ENCODE measurements at places on chromosomes 6 and 20.

GRCh38 chr20:21302664-21303060, 469 bp upstream of the XRN2 start:
- no peak for DNase-seq

GRCh38 chr20:39588148-39588757, 626.1 kb downstream of the DHX35 start:
- DNase-seq, result no peak

DNA sequence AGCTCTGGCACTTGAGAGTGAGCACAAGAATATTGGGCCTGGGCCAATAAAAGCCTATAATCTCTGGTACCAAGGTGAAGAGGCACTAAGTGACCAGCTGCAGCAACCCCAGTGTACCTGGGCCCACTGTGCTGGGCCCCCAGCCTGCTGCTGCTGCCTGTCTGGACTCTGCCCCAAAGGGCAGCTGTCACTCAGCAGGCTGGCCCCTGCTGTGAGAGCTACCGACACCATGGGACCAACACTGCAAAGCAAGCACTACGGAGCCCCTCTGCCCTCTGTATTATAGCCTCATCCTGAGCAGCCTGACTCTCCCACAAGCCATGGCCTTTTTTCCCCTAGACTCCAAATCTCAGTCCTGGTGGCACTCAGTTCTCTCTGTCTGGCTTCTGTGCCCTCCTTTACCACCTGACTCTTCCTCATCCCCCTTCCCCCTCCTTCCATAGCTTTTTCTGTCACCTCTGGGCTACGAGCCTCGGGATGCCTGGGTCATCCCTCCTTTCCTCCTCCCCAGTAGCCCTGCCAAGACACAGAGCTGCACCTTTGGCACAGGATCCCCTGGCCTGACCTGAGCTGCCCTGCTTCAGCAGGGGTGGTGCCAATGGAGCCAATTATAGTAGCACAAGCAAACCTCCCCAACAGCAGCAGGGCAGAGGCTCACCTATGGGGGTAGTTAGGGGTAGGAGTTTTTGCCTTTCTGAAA, 14.2 kb downstream of the RRP36 start:
- no peak for DNase-seq

DNA sequence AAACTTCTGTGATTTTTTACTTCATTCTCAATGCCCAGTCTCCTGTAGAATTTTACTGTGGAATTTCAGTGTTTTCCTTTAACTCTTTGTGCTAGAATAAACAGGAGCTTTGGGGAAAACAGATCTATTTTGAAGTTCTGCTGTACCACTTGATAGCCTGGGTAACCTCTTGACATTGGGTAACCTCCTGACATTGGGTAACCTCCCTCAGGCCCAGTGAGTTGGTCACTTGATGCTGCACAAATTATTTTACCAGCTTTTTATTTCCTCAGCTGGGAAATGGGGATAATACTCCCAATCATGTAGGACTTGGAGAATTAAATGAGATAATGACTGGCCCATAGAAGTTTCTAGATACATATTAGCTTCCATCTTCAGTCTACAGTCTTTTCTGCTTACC, 137.3 kb upstream of the TOP1 start:
- no peak for DNase-seq

DNA sequence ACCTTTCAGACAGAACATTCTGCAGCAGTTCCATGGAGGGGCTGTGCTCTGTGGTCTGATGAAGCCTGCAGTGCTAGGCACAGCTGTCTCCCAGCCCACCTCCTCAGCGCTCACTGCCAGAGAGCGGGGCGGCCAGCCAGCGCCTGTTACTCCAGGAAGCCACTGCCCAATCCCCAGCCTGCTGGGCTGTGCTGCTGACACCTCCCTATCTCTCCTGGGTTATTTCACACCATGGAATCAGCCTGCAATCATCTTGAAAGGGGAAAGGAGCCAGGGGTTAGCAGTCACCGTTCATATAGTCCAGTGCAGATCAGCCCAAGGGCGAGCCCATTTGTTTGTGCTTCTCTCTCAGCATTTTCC, 46.3 kb upstream of the NHSL1 start:
- DNase-seq, result no peak

DNA sequence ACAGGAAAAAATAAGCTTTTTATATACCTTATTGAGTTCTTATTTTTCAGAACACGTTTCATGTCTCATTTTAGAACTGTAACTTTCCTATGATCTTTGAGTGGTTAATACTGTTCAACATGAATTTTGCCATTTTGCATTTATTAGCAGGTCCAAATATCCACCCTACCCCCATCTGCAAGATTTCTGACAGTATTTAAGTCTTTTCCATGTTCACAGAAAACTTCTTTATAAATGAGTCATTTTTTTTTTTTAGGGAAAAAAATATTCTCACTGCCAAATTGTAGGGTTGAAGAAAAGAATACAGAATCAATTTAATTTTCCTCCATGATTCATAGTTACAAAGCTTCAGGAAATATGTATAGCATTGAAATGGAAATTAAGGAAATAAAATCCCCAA, 101.8 kb downstream of the COL21A1 start:
- DNase-seq, result no peak

GRCh38 chr20:32526541-32526940, 58.6 kb downstream of the NOL4L start:
- DNase-seq, result no peak

DNA sequence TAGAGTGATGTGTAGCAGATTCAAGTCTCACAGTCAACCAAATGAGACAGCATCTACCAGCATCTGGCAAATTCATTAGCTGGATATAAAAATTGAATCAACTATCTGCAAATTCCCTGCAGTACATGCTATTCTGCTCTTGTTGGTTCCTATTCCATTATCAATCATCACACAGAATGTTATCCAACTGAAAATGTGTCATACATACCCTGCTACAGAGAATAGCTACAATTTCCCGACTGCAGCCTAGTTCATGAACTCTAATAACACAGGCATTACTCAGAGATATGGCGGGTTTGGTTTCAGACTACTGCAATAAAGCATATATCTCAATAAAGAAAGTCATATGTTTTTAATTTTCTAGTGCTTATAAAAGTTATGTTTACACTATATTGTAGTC, 78.4 kb downstream of the AHI1 start:
- DNase-seq, result no peak

DNA sequence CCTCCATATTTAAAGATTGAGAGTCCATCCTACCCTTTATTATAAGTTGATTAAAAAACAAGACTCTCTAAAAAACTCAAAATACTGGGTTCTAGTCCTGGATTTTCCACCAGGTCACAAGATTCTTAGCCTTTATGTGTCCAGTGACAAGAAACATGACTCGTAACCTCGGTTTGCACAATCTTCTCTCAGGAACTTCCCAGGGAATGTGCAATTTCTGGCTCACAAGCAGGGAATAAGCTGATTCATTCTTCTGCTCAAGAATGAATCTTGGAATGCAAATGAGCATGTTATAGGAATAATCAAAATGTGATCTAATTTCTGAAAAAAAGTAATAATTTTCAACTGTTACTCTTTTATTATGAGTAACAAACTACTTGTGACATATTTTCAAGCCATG, 45.1 kb downstream of the OGFRL1 start:
- DNase-seq, result no peak

DNA sequence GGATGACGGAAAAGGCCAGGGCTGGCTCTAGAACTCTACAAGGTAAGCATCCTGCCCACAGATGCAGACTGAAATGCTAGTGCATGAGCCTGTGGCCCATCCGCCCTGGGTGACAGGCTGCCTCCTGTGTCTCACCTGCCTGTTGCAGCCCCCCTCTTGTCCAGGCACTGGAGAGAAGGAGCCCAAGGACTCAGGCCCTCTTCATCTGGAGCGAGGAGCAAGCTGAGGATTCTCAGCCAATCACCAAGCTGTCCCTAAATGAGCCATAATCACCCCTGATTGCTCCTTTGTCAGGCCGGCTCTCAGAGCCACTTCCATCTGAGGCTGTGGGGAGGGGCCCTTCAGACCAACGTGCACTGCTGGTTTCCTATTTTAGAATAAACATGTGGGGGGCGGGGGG, 10.0 kb upstream of the SLC32A1 start:
- no peak for DNase-seq

DNA sequence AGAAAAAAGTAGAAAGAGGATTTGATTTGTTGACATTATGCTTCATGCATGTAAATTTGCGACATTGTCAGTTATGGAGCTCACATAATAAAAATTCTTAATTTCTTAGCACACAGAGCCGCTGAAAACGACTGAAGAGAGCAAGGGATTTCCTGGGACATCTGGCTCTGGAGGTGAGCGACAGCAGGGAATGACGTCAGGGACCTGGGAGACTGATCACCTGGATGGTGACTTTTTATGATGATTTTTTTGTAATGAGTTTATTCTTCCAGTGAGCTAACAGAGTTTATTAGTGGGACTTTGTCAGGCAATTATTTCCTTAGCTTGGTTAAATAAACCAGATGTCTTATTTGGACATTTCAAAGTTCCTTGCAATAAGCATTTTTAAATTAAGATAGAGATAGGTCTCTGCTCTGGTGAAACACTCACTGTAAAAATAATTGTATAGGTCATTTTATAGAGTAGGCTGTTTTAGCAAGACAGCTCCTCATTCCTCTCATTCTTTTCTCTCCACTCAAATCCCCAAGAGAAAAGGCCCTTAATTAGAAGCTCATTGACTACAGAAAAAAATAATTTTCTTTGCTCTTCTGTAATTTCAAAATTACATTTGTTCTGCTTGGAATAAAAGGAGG, 19.4 kb downstream of the TMEM200A start:
- DNase-seq, result no peak

DNA sequence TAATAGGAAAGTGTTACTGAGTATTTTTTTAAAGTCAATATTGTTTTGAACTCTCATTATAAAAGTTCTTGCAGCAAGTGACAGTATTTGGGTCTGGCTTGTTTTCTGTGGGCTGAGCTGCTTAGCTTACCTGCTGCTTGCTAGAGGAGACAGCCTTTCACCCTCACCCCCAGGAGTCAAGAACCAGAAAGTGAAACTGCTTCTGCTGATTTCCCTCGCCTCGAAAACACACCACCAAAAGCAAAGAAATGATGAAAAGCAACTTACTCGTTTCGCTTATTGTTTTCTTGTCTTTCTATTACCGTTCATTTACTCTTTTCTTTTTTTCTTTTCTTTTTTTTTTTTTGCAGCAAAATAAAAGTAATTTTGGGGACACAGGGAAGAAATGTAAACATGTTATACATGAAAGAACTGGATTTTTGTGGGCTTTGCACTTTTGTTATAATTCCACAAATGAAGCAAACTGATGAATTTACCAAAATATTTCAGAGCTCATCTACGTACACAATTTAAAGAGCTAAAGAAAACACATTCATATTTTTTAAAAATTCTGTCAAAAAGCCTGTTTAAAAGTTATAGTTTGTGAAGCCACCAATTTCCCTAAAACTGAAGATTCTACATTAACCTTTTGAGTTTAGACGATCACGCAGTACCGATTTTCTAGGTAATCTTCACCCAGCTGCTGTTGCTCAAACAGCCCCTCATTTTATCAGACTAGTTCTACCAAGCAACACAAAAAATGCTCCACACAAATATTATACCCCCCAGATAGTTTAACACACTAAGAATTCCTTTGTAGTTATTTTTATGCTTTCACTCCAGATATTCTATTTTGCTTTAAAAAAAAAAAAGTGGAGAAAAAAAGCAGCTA, 1.7 kb downstream of the SCML4 start:
- DNase-seq, result peak; percentile 20

DNA sequence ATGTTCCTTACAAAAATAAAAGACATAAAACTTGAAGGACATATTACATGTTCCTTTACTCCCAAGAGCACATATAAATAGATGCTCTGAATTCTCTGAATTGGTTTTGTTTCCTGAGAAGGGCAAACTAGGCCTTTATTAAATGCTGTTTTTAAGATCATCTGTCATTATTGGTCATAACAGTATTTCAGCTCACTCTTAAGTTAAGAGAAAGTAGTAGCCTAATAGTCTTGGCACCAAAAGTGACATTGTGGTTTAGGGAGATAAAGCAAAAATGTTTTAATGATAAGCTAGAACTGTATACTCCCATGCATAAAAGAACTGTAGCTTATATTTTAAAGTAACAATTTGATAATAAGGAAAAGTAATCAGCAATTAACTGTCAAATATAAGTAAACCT, 361.1 kb upstream of the PTCHD4 start:
- DNase-seq, result no peak

- no peak for DNase-seq
These were observed 79.0 kb upstream of the FAM184A start for GRCh38 chr6:119157506-119157815.

Measured in activated T-helper 1 cell treated with Interleukin-2 at 50 U/mL for 16 hours (primary cell).